Stimulated activated naive B cell treated with anti-CD40 and anti-IgM and Interleukin-4, amounts not matched to agents 10 μg/mL and 1 μg/mL and 100 μg/mL, for 72 hours (primary cell): ENCODE measurements at places on chromosomes 1 and 21.

DNA sequence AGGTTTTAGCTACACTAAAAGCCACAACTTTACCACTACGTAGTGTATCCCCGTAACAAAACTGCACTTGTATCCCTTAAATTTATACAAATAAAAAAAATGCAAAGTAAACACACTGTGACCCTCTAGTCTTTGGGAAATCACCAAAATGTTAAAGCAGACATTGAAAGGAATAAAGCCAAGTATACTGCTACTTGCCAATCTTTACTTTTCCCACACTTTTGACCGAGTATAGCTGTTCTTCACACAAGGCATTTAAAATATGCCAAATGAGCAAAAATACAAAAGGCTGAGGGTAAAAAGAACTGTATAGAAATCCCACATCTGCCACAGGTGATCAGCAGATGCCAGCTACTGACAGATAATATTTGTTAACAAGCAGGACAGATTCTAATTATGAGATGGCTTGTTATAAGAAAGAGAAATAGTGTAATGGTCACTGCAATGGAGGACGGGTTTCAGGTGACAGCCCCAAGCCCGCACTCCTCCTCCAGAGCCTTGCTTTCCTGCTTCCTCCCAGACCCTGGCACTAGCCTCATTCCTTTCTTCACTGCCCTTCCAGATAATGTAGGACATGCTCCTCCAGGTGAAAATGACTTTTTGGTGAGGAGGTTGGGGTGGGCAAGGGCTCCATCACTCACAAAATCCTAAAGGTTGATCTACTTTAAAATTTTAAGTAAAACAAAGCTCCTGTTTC is 18.1 kb downstream of the KCNT2 start:
- no peaks in the 10 kb centered on the region for H3K36me3 ChIP-seq
- no peaks in the 10 kb centered on the region for H3K27me3 ChIP-seq
- H3K4me1 ChIP-seq = no peaks in the 10 kb centered on the region
- H3K27ac ChIP-seq = no peak overlapping the region
- DNase-seq = no peak
- H3K4me3 ChIP-seq = no peak overlapping the region

DNA sequence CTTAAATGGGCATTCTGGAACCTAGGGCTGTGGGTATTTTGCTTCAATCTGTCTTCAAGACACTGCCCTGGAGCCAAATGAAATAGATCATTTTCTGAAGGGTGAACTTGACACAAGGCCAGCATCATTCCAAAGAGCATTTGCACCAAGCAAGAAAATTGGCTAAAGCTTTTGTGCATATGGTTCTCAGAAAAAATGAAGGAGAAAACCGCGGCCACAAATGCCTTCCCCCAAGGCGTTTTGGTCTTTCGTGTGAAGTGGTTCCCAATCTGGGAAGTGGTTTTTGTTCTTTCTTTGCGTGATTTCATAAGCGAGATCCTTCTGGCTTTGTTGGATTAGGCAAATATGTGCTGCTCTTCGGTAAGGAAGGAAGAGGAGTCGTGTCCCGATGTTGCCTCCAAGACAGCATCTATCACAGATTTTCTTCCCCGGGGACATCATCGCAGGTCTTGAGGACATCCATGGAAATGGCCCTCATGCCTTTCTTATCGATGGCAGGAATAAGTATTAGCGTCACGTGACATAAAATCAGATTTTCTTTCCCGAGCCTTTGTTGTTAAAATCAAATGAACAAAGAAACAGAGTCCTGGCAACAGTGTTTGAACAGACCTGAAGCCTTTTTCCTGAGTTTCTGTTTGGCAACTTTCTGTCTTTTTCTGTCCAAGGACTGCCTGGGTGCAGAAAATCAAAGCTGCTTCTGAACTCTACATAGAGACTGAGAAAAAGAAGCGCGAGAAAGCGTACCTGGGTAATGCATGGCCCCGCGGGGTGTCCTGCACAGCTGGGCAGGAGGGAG is 31.0 kb downstream of the ATP5PO start:
- no peak overlapping the region for H3K27ac ChIP-seq
- no peak overlapping the region for H3K4me3 ChIP-seq
- DNase-seq = no peak
- H3K36me3 ChIP-seq = no peaks in the 10 kb centered on the region

- no peak overlapping the region for H3K4me3 ChIP-seq
- no peak overlapping the region for H3K27ac ChIP-seq
- H3K36me3 ChIP-seq = no peaks in the 10 kb centered on the region
Observed at GRCh38 chr1:53658489-53659230, 80.3 kb downstream of the GLIS1 start.

- no peaks in the 10 kb centered on the region for H3K4me1 ChIP-seq
- no peak overlapping the region for H3K27ac ChIP-seq
- no peak for DNase-seq
- peaks cover 4% of the 10 kb centered on the region for H3K27me3 ChIP-seq
- no peaks in the 10 kb centered on the region for H3K36me3 ChIP-seq
- no peak overlapping the region for H3K4me3 ChIP-seq
Observed at GRCh38 chr1:10014016-10014415, 17.0 kb downstream of the RBP7 start.

- no peak overlapping the region for H3K4me3 ChIP-seq
- no peaks in the 10 kb centered on the region for H3K4me1 ChIP-seq
Observed at GRCh38 chr1:114224196-114224907, 70.7 kb upstream of the SYT6 start.

GRCh38 chr1:86718786-86719185 is 14.4 kb downstream of the SH3GLB1 start:
- H3K4me1 ChIP-seq = peaks cover 6% of the 10 kb centered on the region
- H3K36me3 ChIP-seq = peaks cover 10% of the 10 kb centered on the region
- no peak overlapping the region for H3K27ac ChIP-seq
- no peaks in the 10 kb centered on the region for H3K27me3 ChIP-seq
- no peak for DNase-seq

GRCh38 chr1:151976015-151976343 is 17.7 kb downstream of the S100A10 start:
- H3K4me3 ChIP-seq = no peak overlapping the region
- peaks cover 7% of the 10 kb centered on the region for H3K36me3 ChIP-seq
- no peak overlapping the region for H3K27ac ChIP-seq
- H3K27me3 ChIP-seq = peaks cover 18% of the 10 kb centered on the region
- H3K4me1 ChIP-seq = peaks cover 2% of the 10 kb centered on the region

DNA sequence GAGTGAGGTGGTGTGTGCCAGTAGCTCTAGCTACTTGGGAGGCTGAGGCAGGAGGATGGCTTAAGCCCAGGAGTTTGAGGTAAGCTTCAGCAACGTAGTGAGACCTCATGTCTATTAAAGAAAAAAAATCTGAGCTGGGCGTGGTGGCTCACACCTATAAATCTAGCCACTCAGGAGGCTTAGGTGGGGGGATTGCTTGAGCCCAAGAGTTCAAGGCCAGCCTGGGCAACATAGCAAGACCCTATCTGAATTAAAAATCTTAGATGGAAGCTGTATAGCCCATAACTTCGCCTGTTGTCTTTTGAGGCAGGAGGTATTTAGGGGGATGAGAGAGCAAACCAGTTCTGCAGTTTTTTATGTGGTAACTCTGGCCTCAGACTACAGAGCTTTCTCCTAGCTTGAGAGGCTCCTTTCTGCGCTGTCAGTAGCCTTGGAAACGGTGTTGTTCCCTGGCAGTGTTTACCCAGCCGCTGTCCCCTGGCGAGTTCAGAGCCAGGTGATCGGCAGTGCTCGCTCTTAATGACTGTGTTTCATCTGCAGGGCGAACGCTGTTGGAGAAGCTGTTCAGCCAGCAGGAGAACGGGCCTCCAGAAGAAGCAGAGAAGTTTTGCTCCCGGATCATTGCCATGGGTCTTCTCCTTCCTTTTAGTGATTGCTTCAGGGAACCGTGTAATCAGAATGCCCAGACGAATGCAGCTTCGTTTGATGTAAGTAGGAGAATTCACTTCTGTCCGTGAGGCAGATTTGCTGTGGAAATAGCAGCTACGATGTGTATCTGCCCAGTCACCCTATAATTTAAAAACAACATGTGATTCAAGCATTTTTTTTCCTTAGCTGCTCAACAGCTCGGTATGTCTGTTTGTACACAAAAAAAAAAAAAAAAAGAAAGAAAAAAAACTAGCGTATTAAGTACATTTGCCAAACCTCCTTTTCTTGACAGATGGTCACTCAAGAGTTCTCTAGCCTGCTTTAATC is 31.2 kb downstream of the FMN2 start:
- no peaks in the 10 kb centered on the region for H3K27me3 ChIP-seq
- no peaks in the 10 kb centered on the region for H3K4me1 ChIP-seq
- H3K4me3 ChIP-seq = no peak overlapping the region
- H3K27ac ChIP-seq = no peak overlapping the region
- no peak for DNase-seq
- no peaks in the 10 kb centered on the region for H3K36me3 ChIP-seq

DNA sequence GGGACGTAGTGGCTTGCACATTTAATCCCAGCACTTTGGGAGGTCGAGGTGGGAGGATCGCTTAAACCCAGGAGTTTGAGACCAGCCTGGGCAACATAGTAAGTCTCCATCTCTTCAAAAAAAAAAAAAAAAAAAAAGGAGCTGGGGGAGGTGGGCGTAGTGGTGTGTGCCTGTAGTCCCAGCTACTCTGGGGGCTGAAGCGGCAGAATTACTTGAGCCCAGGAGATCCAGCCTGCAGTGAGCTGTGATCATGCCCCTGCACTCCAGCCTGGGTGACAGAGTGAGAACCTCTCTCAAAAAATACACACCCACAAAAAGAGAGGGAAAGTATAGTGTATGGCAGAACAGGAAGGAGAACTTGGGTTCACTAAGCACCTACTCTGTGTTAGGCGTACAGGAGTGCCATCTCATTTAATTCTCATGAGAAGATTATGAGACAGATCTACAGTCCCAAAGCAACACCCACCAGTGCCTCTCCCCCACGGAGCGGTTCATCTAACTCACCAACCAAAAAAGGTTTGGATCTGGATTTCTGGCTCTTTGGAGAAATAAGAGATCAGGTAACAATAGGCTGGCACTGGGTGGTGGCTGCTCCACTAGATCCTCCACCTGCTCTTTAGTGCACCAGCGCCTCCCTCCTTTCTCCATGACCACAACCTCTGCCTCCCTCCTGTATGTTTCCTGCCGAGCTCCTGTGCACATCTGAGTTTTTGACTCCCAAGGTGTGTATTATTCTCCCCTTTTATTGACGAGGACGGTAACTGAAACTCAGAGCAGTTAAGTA is 1.4 kb upstream of the TRAF5 start:
- peaks cover 3% of the 10 kb centered on the region for H3K36me3 ChIP-seq
- H3K4me3 ChIP-seq = peak overlapping the region; percentile 94
- H3K27me3 ChIP-seq = no peaks in the 10 kb centered on the region

DNA sequence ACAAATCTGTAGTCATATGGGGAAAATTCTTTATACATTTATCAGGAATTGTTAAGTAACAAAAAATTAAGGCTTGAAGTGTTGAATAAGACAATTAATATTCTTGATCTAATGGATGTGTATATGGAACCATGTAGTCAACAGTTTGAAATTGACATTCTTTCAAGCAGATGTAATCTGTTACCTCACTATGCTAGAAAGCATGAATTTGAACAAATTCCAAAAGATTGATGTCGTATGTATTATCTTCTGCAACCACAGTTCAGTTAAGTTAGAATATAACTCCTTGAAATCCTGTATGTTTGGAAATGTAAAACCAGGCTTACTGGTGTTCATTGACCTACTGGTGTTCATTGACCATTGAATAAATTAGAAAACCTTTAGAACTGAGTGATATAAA is 16.1 kb downstream of the CCDC18 start:
- H3K4me1 ChIP-seq = peaks cover 6% of the 10 kb centered on the region

DNA sequence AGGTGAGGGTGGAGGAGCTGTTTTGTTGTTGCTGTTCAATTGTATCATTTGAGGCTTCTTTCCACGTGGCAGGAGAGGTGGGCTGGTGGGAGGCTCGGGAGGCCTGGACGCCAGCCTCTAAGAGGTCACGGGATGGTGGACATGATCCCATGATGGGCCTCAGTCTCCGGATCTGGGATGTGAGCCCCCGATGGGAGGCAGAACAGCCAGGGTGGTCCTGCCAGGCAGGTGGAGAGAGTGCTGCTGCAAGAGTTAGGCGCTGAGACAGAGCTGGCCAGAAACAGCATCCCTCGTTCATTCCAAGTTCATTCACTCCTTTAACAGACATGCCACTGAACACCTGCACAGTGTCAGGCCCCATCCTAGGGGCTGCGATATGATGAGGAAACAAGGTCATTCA is 41.1 kb upstream of the POU3F1 start:
- no peak overlapping the region for H3K4me3 ChIP-seq
- H3K4me1 ChIP-seq = no peaks in the 10 kb centered on the region
- H3K36me3 ChIP-seq = no peaks in the 10 kb centered on the region
- DNase-seq = no peak

DNA sequence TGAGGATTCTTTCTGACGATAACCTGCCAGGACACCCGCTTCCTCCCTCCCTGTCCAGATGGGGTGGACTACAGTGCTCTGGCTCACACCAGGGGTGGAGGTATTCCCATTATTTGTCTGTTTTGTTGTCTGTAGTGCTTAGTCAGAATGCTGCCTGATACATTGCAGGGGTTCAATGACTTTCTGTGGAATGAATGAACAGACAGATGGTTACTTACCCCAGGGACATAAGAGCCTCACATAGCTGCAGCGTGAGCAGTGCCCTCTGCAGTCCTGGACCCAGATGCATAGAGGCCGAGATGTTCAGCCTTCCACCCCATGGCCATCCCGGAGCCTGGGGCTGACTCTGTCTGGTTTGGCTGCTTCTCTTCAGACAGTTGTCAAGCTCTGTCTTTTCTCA is 13.0 kb upstream of the F3 start:
- DNase-seq = no peak
- no peaks in the 10 kb centered on the region for H3K4me1 ChIP-seq
- no peak overlapping the region for H3K27ac ChIP-seq
- H3K36me3 ChIP-seq = no peaks in the 10 kb centered on the region

DNA sequence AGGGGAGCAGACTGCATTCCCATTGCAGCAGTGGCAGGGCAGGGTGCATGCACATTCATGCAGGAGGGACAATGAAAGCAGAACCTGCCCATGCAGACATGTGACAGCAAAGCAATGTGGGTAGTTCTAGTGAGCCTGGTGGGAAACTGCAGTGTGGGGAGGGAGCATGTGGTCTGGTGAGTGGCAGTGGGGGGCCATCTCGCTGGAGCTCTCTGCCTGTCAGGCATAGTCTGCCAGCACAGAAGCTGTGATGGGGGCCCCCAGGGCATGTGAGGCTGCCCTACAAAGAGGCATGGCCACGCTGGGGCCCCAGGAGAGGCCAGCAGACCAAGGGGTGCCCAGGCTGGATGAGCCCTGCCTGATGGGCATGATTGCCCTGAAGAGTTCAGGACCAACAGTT is 579.7 kb downstream of the PTPRC start:
- no peak for DNase-seq
- H3K4me1 ChIP-seq = peaks cover 31% of the 10 kb centered on the region
- no peaks in the 10 kb centered on the region for H3K27me3 ChIP-seq
- no peak overlapping the region for H3K27ac ChIP-seq
- H3K4me3 ChIP-seq = no peak overlapping the region
